ENCODE measurements at places on chromosomes 12 and 14. TPM values are rescaled to one million over a fixed set of nuclear protein-coding genes. Genes with fewer than 3 reads are reported as not detected.

AGAP2 gene
- total RNA-seq = 1.4 TPM

TAS2R42 gene
- not detected for total RNA-seq

OR4Q3 gene
- not detected for total RNA-seq

ASB2 gene
- total RNA-seq = 124 TPM

KMT2D gene
- total RNA-seq = 18.2 TPM

MTA1 gene
- 47.4 TPM for total RNA-seq

DEGS2 gene
- 0.49 TPM for total RNA-seq

C2CD5 gene
- 42.6 TPM for total RNA-seq

CDC42BPB gene
- total RNA-seq = 59.1 TPM

RGS6 gene
- total RNA-seq = 1.4 TPM

GLIPR1L2 gene
- total RNA-seq = 3.0 TPM

GRCh38 chr12:77841521-77841920 lies 10.8 kb downstream of the NAV3 start:
- no peaks in the 10 kb centered on the region for H3K4me1 ChIP-seq
- H3K4me3 ChIP-seq = no peak overlapping the region
- H3K36me3 ChIP-seq = no peaks in the 10 kb centered on the region
- DNase-seq = no peak
- H3K27ac ChIP-seq = no peak overlapping the region
- no peaks in the 10 kb centered on the region for H3K27me3 ChIP-seq

- no peak for DNase-seq
- no peak overlapping the region for H3K27ac ChIP-seq
- no peak overlapping the region for H3K4me3 ChIP-seq
- H3K36me3 ChIP-seq = no peaks in the 10 kb centered on the region
- H3K27me3 ChIP-seq = no peaks in the 10 kb centered on the region
Observed at GRCh38 chr12:100539202-100539601, 34.3 kb upstream of the GAS2L3 start.

- no peaks in the 10 kb centered on the region for H3K27me3 ChIP-seq
- no peak overlapping the region for H3K4me3 ChIP-seq
- no peaks in the 10 kb centered on the region for H3K4me1 ChIP-seq
- no peak for DNase-seq
- H3K27ac ChIP-seq = no peak overlapping the region
Observed at GRCh38 chr14:70964492-70964891, 57.2 kb downstream of the PCNX1 start.

GRCh38 chr12:54624315-54625279 lies 10.1 kb downstream of the LACRT start:
- H3K27me3 ChIP-seq = no peaks in the 10 kb centered on the region
- DNase-seq = no peak
- H3K27ac ChIP-seq = no peak overlapping the region
- H3K4me3 ChIP-seq = no peak overlapping the region
- no peaks in the 10 kb centered on the region for H3K4me1 ChIP-seq
- H3K36me3 ChIP-seq = no peaks in the 10 kb centered on the region

- H3K36me3 ChIP-seq = no peaks in the 10 kb centered on the region
- H3K27me3 ChIP-seq = no peaks in the 10 kb centered on the region
- no peaks in the 10 kb centered on the region for H3K4me1 ChIP-seq
- H3K27ac ChIP-seq = no peak overlapping the region
Observed at GRCh38 chr12:34406996-34407300, 384.7 kb downstream of the ALG10 start.

GRCh38 chr14:24103451-24103850 lies 9.3 kb downstream of the PCK2 start:
- no peaks in the 10 kb centered on the region for H3K36me3 ChIP-seq
- no peak overlapping the region for H3K27ac ChIP-seq
- no peak for DNase-seq
- no peak overlapping the region for H3K4me3 ChIP-seq

DNA sequence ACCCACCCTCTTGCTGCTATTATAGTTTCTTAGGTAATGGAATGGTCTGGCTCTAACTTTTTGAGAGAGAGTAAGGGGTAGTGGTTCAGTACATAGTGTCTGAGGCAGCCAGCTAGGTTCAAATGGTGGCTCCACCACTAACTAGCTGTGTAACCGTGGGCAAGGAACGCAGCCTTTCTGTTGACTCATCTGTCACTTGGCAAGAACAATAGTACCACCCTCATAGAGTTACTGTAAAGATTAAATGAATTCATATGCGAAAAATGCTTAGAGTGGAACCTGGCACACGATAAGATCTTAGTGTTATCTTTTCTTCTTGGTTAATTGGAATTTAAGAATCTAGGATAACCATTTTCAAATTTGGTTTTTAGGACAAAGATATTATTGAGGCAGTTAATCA lies 14.0 kb downstream of the CCDC62 start:
- H3K4me3 ChIP-seq = no peak overlapping the region
- H3K36me3 ChIP-seq = no peaks in the 10 kb centered on the region
- H3K27ac ChIP-seq = no peak overlapping the region
- no peaks in the 10 kb centered on the region for H3K4me1 ChIP-seq
- no peak for DNase-seq
- H3K27me3 ChIP-seq = no peaks in the 10 kb centered on the region

DNA sequence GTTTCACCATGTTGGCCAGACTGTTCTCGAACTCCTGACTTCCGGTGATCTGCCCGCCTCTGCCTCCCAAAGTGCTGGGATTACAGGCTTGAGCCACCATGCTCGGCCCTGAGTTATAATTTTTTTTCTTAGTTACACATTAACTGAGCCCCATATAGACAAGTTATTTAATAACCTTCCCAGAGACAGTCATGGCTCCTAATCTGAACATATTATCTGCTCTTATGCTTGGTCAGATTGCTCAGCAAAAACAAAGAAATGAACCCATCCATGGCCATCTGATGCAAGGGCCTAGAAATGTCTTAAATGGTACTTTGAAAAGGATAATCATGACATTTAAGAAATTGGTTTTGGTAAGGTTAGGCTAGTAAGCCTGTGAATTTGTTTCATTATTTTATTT lies 13.0 kb downstream of the SAMD15 start:
- H3K36me3 ChIP-seq = no peaks in the 10 kb centered on the region
- DNase-seq = no peak
- H3K4me1 ChIP-seq = no peaks in the 10 kb centered on the region
- no peak overlapping the region for H3K27ac ChIP-seq
- no peak overlapping the region for H3K4me3 ChIP-seq

GRCh38 chr12:14920475-14921126 lies 17.7 kb downstream of the ERP27 start:
- H3K27ac ChIP-seq = no peak overlapping the region
- DNase-seq = no peak
- no peaks in the 10 kb centered on the region for H3K27me3 ChIP-seq
- no peaks in the 10 kb centered on the region for H3K4me1 ChIP-seq

GRCh38 chr12:95143621-95144205 lies 70.3 kb upstream of the NR2C1 start:
- no peak for DNase-seq
- peak overlapping the region; percentile 68 for H3K27ac ChIP-seq
- H3K36me3 ChIP-seq = no peaks in the 10 kb centered on the region

DNA sequence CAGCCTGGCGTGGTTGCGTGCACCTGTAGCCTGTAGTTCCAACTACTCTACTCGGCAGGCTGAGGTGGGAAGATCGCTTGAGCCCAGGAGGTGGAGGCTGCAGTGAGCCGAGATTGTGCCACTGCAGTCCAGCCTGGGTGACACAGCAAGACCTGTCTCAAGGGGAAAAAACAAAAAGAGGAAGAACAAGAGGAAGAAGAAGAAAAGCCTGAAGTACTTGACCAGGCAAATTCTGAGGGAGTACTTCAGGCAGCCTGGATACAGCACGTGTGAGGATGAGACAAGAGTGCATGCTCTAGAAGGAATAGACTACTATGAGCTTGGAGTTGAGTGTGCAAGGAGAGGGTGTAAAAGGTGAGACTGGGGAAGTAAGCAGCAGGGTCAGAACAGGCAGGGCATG lies 1.8 kb downstream of the GDF3 start:
- no peak overlapping the region for H3K4me3 ChIP-seq
- H3K36me3 ChIP-seq = no peaks in the 10 kb centered on the region
- DNase-seq = no peak
- H3K27me3 ChIP-seq = no peaks in the 10 kb centered on the region
- no peaks in the 10 kb centered on the region for H3K4me1 ChIP-seq

- no peak for DNase-seq
- no peaks in the 10 kb centered on the region for H3K36me3 ChIP-seq
- no peaks in the 10 kb centered on the region for H3K27me3 ChIP-seq
- no peak overlapping the region for H3K4me3 ChIP-seq
- H3K27ac ChIP-seq = no peak overlapping the region
Observed at GRCh38 chr14:36214476-36215216, 38.1 kb upstream of the PTCSC3 start.

- no peaks in the 10 kb centered on the region for H3K36me3 ChIP-seq
- H3K4me1 ChIP-seq = peaks cover 26% of the 10 kb centered on the region
- H3K27me3 ChIP-seq = no peaks in the 10 kb centered on the region
- H3K4me3 ChIP-seq = no peak overlapping the region
Observed at GRCh38 chr12:53572134-53572758, 53.9 kb downstream of the ATF7 start.

- no peaks in the 10 kb centered on the region for H3K36me3 ChIP-seq
- no peak overlapping the region for H3K27ac ChIP-seq
- H3K4me3 ChIP-seq = no peak overlapping the region
Observed at GRCh38 chr12:116672842-116673516, 64.9 kb downstream of the SPRING1 start.

- no peaks in the 10 kb centered on the region for H3K27me3 ChIP-seq
- H3K4me3 ChIP-seq = no peak overlapping the region
- no peaks in the 10 kb centered on the region for H3K4me1 ChIP-seq
- peak overlapping the region; percentile 83 for H3K27ac ChIP-seq
Observed at GRCh38 chr14:64654246-64654900, 49.9 kb upstream of the PLEKHG3 start.

DNA sequence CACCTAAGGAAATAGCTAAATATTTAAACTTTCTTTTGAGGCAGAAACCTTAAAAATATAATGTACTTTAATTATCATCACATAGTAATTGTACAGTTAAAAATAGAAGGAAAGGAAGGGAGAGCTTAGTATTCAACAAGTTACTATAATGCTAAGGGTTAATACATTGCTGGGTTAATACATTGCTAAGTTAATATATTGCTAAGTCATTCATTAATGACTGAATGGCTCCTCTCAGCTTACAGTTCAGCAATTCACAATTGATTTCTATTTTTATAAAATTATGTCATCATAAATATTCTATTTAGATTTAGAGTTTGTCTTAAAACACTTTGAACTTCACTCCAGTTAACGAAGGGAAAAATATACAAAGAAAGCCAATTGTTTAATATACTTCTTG lies 207.9 kb downstream of the BMP4 start:
- H3K4me1 ChIP-seq = no peaks in the 10 kb centered on the region
- H3K27me3 ChIP-seq = no peaks in the 10 kb centered on the region
- no peak overlapping the region for H3K27ac ChIP-seq
- no peak for DNase-seq
- no peaks in the 10 kb centered on the region for H3K36me3 ChIP-seq

DNA sequence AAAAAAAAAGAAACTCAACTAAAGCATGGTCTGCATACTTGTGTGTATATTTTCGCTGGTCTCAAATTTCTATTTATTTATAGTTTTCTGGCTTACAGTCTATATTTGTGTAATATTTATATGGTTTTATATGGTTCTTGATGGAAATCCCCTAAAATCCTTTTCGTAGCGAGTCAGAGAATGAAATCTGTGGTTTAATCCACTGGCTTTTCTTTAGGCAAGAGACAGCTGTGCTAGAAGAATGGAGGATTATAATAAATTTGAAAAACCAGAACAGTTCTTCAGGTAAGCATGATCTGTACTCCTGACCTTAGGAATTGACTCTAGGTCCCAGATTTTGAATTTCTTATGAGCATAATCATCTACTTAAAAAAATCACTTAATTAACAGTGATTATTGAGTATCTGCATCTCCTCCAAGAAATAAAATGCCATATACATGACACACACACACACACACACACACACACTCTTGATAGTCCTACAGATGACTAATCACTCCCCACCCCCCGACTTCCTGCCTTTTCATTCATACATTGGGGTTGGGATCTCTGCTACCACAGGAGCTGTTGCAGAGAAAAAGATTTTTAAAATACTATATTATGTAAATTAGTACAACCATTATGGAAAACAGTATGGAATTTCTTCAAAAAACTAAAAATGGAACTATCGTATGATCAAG lies 113.4 kb downstream of the CRADD start:
- no peaks in the 10 kb centered on the region for H3K27me3 ChIP-seq
- no peak overlapping the region for H3K27ac ChIP-seq
- no peak for DNase-seq
- no peaks in the 10 kb centered on the region for H3K4me1 ChIP-seq
- H3K4me3 ChIP-seq = no peak overlapping the region
- H3K36me3 ChIP-seq = no peaks in the 10 kb centered on the region

DNA sequence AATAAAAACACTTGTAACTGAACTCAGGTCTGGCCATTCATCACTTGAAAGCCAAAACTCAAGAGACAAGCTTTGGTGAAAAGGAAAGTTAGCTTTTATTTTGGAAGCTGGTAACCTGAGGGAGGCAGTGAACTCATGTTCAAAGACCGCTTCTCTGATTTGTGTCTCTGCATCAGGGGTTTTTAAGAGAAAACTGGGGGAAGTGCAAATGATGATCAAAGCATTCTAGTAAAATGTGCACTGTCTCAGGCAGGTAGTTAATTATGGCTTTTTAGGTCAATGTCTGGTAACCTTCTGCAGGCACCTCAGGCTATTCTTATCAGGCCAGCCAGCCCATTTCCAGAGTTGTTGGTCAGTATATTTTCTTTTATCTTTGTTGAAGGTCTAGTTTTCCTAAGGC lies 162.2 kb downstream of the SYT10 start:
- H3K27me3 ChIP-seq = no peaks in the 10 kb centered on the region
- no peak for DNase-seq
- no peaks in the 10 kb centered on the region for H3K36me3 ChIP-seq
- no peak overlapping the region for H3K27ac ChIP-seq
- H3K4me3 ChIP-seq = no peak overlapping the region

- no peak overlapping the region for H3K4me3 ChIP-seq
- H3K4me1 ChIP-seq = no peaks in the 10 kb centered on the region
- no peak for DNase-seq
- no peaks in the 10 kb centered on the region for H3K36me3 ChIP-seq
- H3K27me3 ChIP-seq = no peaks in the 10 kb centered on the region
- H3K27ac ChIP-seq = no peak overlapping the region
Observed at GRCh38 chr12:127893895-127894609, 372.9 kb upstream of the TMEM132C start.

- no peak overlapping the region for H3K4me3 ChIP-seq
- no peaks in the 10 kb centered on the region for H3K27me3 ChIP-seq
- no peak overlapping the region for H3K27ac ChIP-seq
- H3K4me1 ChIP-seq = peaks cover 15% of the 10 kb centered on the region
- no peaks in the 10 kb centered on the region for H3K36me3 ChIP-seq
Observed at GRCh38 chr12:124847113-124848074, 16.3 kb downstream of the SCARB1 start.

DNA sequence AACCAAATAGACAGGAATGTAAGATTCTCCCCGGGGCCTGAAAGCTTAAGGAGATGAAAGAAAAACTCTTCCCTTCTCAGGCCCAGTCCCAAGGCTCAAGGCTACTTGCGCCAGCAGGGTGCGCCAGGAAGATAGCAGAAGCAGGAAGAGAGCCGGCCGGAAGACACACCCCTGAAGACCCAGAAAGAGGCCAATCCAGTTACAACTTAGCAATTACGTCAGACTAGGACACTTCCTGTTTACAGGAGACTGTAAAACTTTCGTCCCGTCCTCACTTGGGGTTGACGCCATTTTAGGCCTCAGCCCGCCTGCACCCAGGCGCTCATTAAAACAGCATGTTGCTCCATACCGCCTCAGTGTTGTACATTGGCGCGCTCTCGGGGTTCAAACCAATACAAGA lies 9.4 kb downstream of the COX16 start:
- H3K4me3 ChIP-seq = no peak overlapping the region
- no peaks in the 10 kb centered on the region for H3K36me3 ChIP-seq
- H3K4me1 ChIP-seq = no peaks in the 10 kb centered on the region
- no peak for DNase-seq
- H3K27me3 ChIP-seq = no peaks in the 10 kb centered on the region
